Immature natural killer cell (primary cell): ENCODE measurements at places on chromosomes 11 and 22. TPM values are rescaled to one million over a fixed set of nuclear protein-coding genes. Genes with fewer than 3 reads are reported as not detected.

Gene DEUP1
- polyA plus RNA-seq = not detected

DNA sequence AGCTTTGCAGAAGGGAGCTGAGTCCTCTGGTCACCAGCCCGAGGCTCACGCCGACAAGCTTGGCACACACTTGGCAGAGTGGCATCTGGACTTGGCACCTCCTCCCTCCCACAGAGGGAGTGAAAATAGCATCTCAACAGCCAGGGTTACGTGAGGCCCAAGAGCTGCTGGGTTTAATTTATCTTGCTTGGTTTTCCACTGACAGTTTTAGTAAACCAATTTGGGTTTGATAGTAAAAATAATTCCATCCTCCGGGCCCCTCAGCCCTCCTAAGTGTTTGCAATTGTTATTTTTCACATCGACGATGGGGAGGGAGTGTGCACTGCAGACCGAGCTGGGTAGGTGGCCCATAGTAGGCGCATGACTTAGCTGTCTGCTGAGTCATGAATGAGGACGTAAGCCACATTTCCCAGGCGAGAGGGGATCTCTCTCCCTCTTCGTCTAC lies 107.6 kb upstream of the ASPHD2 start:
- H3K4me1 ChIP-seq = no peaks in the 10 kb centered on the region
- H3K27me3 ChIP-seq = peaks cover 11% of the 10 kb centered on the region
- no peak overlapping the region for H3K27ac ChIP-seq

- peak; percentile 30 for DNase-seq
- H3K36me3 ChIP-seq = peaks cover 3% of the 10 kb centered on the region
- no peak overlapping the region for H3K4me3 ChIP-seq
- peaks cover 4% of the 10 kb centered on the region for H3K27me3 ChIP-seq
- H3K4me1 ChIP-seq = no peaks in the 10 kb centered on the region
These were observed 6.8 kb upstream of the TPBGL start for GRCh38 chr11:75233754-75234172.

DNA sequence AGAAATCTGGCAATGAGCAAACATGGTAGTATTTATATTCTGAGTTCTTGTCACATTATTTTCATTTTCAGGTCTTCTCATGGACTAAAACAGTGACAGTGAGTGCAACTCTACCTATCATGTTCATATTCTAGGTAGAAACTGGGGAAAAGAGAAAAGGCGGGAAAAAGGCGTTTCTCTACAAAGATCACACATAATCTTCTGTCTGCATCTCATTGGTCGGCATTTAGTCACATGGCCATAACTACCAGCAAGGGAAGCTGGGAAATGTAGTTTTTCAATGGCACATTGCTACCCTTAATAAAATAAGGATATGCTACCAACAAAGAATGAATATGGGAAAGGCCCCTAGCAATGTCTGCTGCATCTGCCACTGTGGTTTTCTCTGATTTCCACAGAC lies 57.6 kb upstream of the B3GAT1 start:
- H3K36me3 ChIP-seq = peaks cover 5% of the 10 kb centered on the region
- no peak overlapping the region for H3K27ac ChIP-seq
- H3K4me3 ChIP-seq = no peak overlapping the region
- H3K27me3 ChIP-seq = peaks cover 9% of the 10 kb centered on the region

Gene KCNQ1
- 1.1 TPM for polyA plus RNA-seq

- no peak for DNase-seq
- peak overlapping the region; percentile 54 for H3K27ac ChIP-seq
- no peak overlapping the region for H3K4me3 ChIP-seq
- H3K4me1 ChIP-seq = peaks cover 22% of the 10 kb centered on the region
- H3K27me3 ChIP-seq = peaks cover 2% of the 10 kb centered on the region
These were observed 41.3 kb downstream of the MUC6 start for GRCh38 chr11:995044-995751.

- DNase-seq = peak; percentile 29
- H3K36me3 ChIP-seq = no peaks in the 10 kb centered on the region
- H3K4me3 ChIP-seq = no peak overlapping the region
- no peak overlapping the region for H3K27ac ChIP-seq
These were observed 4.5 kb downstream of the GAS2L1 start for GRCh38 chr22:29310863-29311339.
